ENCODE measurements at places on chromosomes 12 and 14. TPM values are rescaled to one million over a fixed set of nuclear protein-coding genes. Genes with fewer than 3 reads are reported as not detected.
A peak's percentile ranks its signal among the peaks of the same experiment; 100 is the strongest.

DNA sequence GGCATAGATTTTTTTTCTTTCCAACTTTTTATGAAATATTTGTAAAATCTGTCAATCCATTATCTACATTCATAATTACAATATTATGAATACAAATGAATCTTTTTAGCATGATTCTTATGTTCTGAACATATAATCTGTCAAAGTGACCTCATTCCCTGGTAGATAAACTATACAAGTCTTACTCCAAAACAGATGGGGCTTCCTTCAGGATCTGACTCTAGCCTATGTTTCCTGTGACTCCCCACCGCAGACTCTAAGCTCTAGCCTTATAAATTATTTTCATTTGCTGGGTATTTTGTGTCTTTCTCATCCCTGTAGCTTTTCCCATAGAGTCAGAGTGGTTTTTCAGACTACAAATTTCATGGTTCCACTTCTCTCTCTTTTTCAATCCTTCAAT is 202.1 kb upstream of the KITLG start:
- no peak for DNase-seq

NTF3 gene
- 0.46 TPM for total RNA-seq

DNA sequence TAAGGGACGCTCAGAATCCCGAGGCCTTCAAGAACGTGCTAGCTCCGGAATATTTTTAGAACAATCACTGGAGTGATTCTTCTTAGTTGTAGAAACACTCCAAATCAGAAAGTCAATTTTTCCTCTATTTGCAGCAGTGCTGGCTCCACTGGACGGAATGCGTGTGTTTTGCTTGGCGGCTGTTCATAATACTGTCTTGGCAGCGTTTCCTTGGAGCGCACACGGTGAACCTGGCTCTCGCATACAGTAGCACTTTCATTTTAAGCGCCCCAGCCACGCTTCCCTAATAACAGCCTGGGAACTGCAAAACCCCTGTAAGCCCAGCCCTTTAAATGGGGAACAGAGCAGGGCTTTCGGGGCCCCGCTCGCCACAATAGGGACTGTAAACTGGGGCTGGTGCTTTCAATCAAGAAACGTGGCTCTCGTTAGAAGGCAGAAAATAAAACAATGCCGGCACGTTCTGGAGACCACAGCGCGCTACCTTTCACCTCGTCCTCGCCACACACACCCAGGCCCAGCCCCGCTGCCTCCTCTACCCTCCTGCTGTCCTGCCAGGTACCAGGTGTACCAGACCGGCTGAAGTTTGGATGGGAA is 79.9 kb downstream of the BCL11B start:
- DNase-seq, result peak; percentile 62

CMKLR1 gene
- 25.5 TPM for total RNA-seq

CD4 gene
- 86.6 TPM for total RNA-seq

- DNase-seq, result no peak
These were observed 281.1 kb downstream of the ERC1 start for GRCh38 chr12:1272142-1272541.

- DNase-seq, result peak; percentile 8
These were observed 287.2 kb downstream of the BCAT1 start for GRCh38 chr12:24661657-24662096.

DNA sequence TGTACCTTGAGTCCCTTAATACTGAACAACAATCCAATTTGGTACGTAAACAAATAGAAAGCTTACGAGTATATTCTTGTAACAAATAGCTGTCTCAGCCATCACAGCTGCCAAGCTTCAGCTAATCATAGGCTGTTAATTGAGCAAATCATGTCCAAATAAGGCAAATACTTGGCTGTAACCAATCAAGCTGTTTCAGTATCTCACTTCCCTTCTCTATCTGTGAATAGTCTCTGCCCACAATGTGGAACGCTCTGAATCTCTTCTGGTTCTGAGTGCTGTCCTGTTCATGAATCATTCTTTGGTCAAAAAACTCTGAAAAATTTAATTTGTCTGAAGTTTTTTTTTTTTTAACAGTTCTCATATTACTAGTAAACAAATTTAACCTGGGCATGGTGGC is 5.8 kb upstream of the NEMF start:
- DNase-seq, result no peak

KRT4 gene
- 11.5 TPM for total RNA-seq

PARPBP gene
- 1.2 TPM for total RNA-seq

MAP3K9 gene
- 12.8 TPM for total RNA-seq

GRCh38 chr14:54291491-54292191 is 105.2 kb upstream of the CDKN3 start:
- DNase-seq, result peak; percentile 25

DNA sequence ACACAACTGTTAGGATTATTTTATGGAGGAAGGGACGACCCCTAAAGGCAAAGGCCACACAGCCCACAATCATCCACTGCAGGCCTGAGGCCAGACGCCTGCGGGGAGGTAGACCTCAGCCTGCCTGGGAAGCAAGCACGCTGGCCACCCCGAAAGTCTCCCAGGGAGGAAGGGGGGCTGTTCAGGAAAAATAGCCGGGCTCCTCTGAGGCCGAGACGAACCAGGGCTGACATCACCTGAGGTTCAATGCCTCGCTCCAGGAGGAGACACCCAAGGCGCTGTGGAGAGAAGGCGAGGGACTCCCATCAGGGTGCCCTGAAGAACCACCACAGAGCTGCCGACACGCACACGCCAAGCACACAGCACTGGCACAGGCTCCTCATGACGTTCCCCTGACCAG is 127.4 kb downstream of the PIWIL1 start:
- no peak for DNase-seq

RASSF9 gene
- total RNA-seq, result 7.6 TPM

GRCh38 chr12:30754383-30754749 is 385 bp downstream of the CAPRIN2 start:
- DNase-seq, result no peak

SUDS3 gene
- 18.4 TPM for total RNA-seq

DNA sequence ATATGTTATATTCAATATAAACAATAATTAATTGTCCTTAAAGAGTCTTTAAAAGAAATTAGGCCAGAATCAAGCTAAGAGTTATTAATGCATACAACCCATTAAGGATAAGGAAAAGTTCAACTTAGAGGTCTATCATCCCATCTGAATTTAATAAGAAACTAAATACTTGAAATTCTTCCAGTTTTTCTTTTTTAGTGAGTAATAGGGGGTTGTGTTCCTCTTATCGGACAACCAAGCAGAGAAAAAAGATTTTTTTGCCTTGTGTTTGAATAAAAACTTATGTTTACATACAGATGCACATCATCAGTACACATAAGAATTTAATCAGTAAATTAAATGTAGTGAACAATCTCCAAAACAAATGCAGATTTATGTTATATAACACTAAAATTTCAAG is 32.5 kb downstream of the PAWR start:
- no peak for DNase-seq

DNA sequence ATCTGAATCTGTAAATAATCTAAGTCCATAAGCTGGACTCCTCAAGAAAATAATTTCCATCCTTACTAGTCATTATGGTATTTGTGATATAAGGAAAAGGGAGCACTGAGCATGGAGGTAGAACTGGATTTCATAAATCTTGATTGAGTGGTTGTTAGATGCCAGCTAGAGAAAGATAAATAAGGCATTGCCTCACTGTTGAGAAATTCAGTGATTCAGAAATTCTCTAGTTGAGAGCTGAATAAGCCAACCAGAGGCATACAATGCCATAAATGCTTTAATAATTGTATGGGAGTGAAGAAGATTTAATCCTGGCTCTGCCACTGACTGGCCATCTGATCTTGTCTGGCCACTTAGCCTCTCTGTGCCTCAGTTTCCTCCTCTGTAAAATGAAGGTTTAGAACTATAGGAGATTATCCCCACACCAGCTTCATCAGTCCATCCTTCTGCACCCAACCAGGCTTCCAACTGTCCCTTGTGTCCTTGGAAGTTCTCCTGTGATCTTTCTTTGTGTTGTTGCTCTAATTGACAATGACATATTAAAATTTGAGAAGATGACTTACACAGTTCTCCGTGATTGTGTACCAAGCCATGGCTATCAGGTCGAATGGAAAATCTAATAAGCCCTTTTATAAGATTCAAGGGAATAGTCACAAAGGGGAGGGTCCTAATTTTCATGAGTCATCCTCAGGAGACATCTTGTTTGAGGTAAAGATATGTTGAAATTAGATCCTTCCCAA is 394.3 kb downstream of the EGLN3 start:
- DNase-seq, result no peak

GRCh38 chr12:30138483-30138882 is 354.7 kb upstream of the TMTC1 start:
- DNase-seq, result no peak

DNA sequence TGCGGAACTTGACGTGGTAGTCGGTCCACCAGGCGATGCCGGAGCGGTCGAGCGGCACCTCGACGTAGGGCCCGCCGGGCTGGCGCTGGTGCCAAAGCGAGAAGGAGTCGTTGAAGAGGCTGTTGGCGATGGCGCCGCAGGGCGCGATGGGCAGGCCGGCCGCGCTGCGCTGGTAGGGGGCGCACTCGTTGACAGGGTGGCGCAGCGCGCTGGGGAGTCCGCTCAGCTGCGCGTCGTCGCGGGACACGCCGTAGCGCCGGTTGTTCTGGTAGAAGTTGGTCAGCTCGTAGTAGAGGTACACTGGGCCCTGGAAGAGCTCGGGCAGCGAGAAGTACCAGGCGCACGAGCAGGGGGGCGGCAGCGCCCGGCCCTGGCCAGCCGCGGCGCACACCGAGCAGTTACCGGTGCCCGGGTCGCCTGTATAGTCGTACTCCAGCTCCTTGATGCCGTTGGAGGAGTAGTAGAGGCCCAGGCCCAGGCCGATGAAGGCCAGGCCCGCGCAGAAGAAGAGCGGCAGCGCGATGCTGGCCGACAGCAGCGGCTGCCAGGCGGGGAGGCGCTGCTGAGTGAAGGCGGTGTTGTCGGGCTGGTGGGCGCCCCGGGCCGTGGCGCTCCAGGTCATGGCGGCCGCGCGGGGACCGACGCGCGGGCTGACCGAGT is 482 bp downstream of the TMEM30B start:
- peak; percentile 96 for DNase-seq

DNA sequence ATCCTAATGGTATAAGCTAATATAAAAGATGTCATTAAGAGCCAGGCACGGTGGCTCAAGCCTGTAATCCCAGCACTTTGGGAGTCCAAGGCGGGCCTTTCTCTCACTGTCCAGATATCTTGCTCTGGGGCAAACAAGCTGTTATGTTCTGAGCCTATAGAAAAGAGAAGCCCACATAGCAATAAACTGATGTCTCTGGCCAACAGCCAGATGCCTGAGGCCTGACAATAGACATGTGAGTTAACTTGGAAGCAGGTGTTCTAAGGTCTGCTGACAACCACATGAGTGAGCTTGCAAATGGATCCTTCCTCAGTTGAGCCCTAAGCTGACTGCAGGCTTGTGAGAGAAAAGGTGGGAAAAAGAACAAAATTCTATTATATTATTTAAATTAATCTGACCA is 25.0 kb downstream of the YAF2 start:
- no peak for DNase-seq

RXYLT1 gene
- 11.0 TPM for total RNA-seq

DNA sequence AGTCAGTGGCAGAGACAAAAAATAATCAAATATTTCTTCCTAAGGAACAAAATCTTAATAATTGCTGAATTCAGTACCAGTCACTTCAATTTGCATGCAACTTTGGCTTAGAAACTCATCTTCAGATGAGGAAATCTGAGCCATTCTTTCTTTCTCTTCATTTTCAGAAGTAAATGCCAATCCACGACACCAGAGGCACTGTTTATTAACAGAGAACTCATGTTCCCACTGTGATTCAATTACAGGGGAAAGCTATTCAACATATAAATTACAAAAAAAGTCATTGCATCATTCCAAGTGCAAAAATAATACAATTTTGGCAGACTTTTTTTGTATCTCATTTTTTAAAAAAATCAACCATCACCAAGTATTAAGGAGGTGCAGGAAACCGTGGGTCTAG is 816.1 kb upstream of the TMEM132C start:
- no peak for DNase-seq

AQP5 gene
- total RNA-seq, result 22.1 TPM

RPGRIP1 gene
- 0.15 TPM for total RNA-seq

DNA sequence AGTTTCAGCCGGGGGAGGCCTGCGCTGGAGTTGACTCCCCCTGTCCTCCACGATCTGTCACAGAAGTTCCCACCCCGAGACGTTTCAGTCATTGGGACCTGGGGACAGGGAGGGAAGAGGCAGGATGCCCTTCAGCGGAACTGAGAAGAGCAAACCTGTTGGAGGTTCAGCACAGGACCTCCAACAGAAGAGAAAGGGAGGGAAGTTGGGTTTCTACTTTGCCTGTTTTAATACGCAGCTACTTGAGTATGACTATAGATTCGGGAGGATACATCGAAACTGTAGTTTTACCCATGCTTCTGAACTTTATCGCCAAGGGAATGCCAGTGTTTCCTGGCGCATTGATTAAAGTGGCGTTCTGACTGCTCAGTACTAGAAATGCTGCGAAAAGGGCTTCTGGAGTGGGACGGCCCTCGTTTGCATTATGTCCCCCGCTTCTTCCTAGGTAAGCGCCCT is 2.3 kb upstream of the DUSP6 start:
- DNase-seq, result no peak

GRCh38 chr12:16884056-16884455 is 278.1 kb upstream of the LMO3 start:
- DNase-seq, result no peak

DNA sequence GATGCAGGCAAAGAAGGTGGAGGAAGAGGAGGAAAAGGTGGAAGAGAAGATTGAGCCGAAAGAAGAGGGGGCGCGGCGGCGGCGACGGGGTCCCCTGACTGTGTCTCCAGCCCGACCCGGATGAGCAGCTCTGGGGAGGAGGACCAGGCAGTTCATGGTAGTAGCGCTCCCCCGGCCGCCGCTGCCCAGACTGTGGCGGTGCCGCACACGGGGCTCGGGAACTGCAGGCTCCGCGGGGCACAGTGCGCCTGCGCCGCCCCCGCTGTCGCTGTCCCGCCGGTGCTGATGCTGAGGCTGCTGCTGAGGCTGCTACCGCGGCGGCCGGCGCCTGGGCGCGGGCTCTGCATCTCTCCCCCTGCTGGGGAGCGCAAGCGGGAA is at the start of gene KCNH5:
KCNH5 (minus strand) TSS at position 225 of the 378 bp plus-strand sequence. CDS start 272 bp downstream, outside the sequence.
- peak; percentile 87 for DNase-seq

DNA sequence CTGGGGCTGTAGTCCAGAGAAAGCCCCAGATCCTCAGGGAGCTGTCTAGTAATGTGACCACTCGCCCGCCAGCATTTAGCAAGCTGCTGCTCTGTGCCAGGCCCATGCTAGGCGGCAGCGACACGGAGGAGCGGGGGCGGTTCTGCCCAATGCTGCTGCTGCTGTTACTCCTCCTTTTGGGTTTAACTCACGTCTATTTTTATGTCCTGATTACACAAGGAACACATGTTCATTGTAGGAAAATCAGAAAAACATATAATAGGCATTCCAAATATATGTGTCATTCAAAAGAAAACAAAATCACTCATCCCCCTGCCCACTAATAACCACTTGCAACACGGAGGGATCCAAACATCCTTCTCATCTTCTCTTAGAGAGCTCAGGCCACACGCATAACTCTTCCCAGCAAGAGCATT is 30.4 kb downstream of the CCDC92 start:
- DNase-seq, result no peak

- no peak for DNase-seq
These were observed 17.1 kb upstream of the SLC6A12 start for GRCh38 chr12:230925-231671.

DNA sequence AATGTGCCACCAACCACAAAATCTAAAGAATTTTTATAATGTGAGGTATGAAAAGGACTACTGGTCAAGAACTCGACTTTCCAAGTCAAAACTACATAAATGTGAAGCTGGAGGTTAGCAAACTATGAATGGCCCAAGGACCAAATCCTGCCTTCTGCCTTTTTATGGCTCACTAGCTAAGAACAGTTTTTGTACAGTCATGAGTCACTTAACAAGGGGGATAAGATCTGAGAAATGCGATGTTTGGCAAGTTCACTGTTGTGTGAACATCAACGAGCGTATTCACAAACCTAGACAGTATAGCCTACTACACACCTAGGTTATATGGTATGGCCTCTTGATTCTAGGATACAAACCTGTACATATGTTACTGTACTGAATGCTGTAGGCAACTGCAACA is 28.2 kb downstream of the FERMT2 start:
- DNase-seq, result no peak
